ENCODE measurements at places on chromosomes 3 and 15.

GRCh38 chr3:186815435-186815834 lies 9.2 kb upstream of the RFC4 start:
- DNase-seq: no peak

DNA sequence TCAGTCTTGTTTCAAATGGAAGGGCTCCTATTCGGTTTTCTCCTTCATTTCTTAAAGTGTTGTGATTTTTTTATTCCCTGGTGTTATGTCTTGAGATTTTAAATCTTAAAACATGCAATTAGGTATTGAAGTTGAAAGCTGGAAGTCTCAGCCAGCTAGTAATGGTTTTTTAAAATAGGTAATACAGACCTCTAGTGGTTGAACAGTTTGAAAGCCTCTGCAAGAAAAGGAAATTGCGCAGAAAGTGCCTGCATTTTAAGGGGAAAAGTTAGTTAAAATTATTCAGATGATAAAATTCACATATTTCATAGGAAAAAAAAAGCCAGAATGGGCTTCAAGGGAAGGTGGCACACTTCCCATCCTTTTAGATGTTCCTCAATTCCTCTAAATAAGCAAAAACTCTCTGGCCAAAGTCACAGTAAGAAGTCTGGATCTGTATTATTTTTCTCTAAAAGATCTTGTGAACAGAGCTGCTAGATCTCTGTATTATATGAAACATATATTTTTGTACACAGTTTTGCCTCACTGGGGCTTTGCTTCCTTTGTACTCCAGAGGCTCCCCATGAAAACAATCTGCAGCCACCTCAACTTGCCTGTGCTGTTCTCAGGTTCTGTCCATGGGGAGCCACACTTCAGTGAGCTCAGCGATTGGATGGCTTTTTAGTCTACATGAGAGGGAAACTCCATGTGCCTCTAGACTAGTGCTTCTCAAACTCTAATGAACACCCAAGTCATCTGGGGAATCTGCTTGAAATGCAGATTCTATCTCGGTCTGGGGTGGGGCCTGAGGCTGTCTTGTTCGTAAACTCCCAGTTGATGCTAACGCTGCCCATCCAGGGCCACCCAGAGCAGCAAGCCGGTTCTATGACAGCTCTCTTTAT lies 21.5 kb downstream of the AGTR1 start:
- DNase-seq: no peak

GRCh38 chr15:80594091-80594889 lies 100.8 kb upstream of the ABHD17C start:
- no peak for DNase-seq

GRCh38 chr15:38254051-38254883 lies 1.6 kb downstream of the SPRED1 start:
- no peak for DNase-seq

DNA sequence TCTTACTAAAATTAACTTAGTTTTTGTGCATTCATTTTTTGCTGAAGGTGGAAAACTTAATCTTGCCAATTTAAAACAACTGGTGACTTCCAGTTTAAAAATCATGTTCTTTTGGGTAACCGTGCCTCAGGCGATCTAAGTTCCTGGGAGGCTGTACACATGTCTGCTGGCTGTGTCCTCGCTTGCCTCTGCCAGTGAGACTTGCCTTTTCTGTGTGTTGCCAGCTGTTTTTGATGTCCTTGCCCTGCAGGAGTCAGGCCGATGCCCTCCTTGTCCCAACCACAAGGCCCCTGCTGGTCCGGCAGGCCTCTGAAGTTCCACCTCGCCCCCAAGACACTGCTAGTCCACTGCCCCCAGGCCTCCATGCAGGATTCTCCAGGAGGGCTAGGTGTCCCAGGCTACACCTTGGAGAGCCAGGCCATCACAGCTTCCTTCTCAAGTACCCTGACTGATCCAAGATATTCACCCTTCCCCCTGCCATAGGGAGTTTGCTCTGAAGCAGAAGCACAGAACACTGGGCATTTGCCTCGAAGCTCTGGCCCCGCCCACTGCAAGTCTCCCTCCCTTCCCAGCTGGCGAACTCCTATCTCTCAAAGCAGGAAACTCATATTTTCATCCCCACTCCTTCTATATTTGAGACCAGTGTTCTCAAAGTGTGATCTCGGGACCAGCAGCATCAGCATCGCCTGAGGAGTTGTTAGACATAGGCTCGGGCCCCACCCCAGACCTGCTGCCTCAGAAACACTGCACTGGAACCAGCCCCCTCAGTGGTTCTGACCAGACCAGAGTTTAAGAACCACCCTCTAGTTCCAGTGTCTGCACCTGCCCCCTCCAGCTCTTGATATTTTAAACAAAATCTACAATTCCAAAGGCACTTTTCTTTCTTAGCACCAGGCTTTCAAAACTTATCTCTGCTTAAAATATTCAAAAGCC lies 185.8 kb upstream of the UBE2E1 start:
- no peak for DNase-seq

DNA sequence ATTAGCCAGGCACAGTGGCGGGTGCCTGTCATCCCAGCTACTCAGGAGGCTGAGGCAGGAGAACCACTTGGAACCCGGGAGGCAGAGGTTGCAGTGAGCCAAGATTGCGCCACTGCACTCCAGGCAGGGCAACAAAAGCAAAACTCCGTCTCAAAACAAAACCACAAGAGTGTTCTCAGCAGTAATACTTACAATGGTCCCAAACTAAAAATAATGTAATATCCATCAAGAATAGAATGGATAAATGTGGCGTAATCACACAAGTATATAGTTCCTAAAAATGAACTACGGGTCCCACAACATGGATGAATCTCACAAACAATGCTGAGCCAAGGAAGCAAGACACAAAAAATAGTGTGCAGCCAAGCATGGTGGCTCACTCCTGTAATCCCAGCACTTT lies 39.2 kb downstream of the STAG1 start:
- no peak for DNase-seq

- DNase-seq: no peak
Observed at GRCh38 chr3:57227930-57228751, 612 bp downstream of the APPL1 start.

- DNase-seq: no peak
Observed at GRCh38 chr3:176767385-176767784, 429.9 kb downstream of the TBL1XR1 start.

- DNase-seq: no peak
Observed at GRCh38 chr3:86379280-86379679, 611.7 kb downstream of the VGLL3 start.

GRCh38 chr3:4720316-4721075 lies 227.3 kb downstream of the ITPR1 start:
- DNase-seq: no peak

DNA sequence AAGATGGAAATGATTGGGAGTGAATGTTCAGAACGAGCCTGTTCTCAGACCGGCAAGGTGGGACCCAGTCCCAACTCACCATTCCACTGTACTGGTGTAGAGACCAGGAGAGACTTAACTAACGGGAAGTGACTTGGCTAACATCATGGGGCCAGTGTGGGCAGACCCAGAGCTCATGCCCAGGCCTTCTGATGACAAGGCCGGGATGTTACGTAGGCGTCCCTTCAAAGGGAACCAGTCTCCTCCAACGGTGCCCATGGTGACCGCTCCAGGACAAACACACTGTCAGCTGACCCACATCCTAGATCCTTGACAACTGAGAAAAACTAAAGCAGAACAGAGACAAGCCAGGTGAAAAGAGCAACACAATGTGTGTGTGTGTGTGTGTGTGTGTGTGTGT lies 128.4 kb upstream of the HACD2 start:
- DNase-seq: no peak

DNA sequence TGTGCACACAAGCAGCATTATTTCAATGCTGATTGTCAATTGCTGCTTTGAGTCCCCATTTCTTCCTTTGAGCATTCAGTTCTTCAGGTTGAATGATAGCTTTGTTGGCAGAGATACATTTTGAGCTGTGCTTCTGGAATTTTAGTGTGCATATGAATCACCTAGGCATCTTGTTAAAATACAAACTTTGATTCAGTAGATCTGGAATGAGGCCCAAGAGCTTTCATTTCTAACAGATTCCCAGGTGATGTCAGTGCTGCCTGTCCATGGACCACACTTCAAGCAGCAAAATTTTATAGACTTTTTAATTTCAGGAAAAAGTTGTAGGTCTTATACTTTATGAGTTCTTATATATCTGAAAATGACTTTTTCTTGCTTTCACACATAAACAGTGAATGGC lies 131.1 kb downstream of the ADAMTSL3 start:
- no peak for DNase-seq

GRCh38 chr3:39870706-39871105 lies 61.3 kb downstream of the MYRIP start:
- no peak for DNase-seq

- no peak for DNase-seq
Observed at GRCh38 chr3:133441867-133442270, 42.0 kb downstream of the BFSP2 start.

- no peak for DNase-seq
Observed at GRCh38 chr15:58559904-58560588, 128.3 kb downstream of the LIPC start.

- DNase-seq: no peak
Observed at GRCh38 chr15:84983711-84984110, 2.1 kb downstream of the PDE8A start.

- no peak for DNase-seq
Observed at GRCh38 chr3:113205481-113205880, 5.9 kb upstream of the BOC start.
